ENCODE measurements at places on chromosomes 11 and 22.
A peak's percentile ranks its signal among the peaks of the same experiment; 100 is the strongest.

DNA sequence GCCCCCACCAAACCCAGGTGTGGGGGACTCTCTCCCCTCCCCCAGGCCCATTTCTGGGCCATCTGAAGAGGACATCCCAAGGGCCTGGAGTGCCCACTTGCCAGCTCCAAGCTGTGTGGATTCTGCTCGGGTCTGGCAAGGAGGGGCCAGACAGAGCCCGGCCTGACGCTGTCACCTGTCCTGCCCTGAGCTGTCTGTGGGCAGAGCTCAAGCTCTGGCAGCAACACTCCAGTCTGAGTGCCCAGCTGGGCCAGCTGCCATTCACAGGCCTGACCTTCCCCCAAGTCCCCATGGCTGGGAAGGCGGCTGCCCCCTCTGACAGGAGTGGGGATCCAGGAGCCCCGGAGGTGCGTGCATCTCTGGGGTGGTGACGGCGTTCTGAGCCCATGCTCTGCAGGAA lies 6.2 kb upstream of the PIM3 start:
- no peak for DNase-seq
- no peak overlapping the region for H3K27ac ChIP-seq
- peaks cover 7% of the 10 kb centered on the region for H3K4me1 ChIP-seq
- no peak overlapping the region for H3K4me3 ChIP-seq

- H3K4me3 ChIP-seq: no peak overlapping the region
- DNase-seq: no peak
- no peak overlapping the region for H3K27ac ChIP-seq
- H3K27me3 ChIP-seq: peaks cover 4% of the 10 kb centered on the region
Measured at GRCh38 chr11:6894097-6894496, 1.8 kb upstream of the OR2D2 start.

DNA sequence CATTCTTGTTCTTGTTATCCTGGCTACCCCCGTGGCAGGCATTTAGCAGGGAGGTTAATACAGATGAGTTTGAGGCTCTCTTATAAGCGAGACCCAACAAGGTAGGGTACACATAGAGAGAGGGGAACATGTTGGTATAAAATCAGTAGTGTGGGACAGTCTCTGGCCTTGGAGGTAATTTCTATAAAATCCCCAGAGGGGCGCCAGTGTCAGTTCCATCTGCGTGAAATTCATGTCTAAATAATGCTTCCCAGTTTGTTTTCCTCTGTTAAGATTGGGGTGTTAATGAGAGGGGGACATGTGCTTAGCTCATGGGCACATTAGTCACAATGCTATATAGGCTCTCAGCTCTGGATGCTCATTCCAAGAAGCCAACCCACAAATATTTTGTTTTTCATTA lies 150.7 kb downstream of the MYO18B start:
- peaks cover 24% of the 10 kb centered on the region for H3K27me3 ChIP-seq
- no peak overlapping the region for H3K27ac ChIP-seq
- no peak for DNase-seq
- H3K4me1 ChIP-seq: no peaks in the 10 kb centered on the region
- H3K36me3 ChIP-seq: no peaks in the 10 kb centered on the region

GRCh38 chr11:9789910-9790309 lies 126.0 kb downstream of the SWAP70 start:
- no peak overlapping the region for H3K27ac ChIP-seq
- peaks cover 3% of the 10 kb centered on the region for H3K36me3 ChIP-seq
- H3K4me1 ChIP-seq: no peaks in the 10 kb centered on the region
- DNase-seq: no peak
- H3K4me3 ChIP-seq: no peak overlapping the region
- no peaks in the 10 kb centered on the region for H3K27me3 ChIP-seq

GRCh38 chr22:41768430-41768829 lies 32.0 kb upstream of the CCDC134 start:
- peaks cover 2% of the 10 kb centered on the region for H3K4me1 ChIP-seq
- H3K27ac ChIP-seq: no peak overlapping the region
- H3K27me3 ChIP-seq: peaks cover 9% of the 10 kb centered on the region
- no peaks in the 10 kb centered on the region for H3K36me3 ChIP-seq
- DNase-seq: no peak

- H3K36me3 ChIP-seq: no peaks in the 10 kb centered on the region
- DNase-seq: no peak
- no peaks in the 10 kb centered on the region for H3K4me1 ChIP-seq
- no peak overlapping the region for H3K4me3 ChIP-seq
- H3K27ac ChIP-seq: no peak overlapping the region
- H3K27me3 ChIP-seq: peaks cover 5% of the 10 kb centered on the region
Measured at GRCh38 chr11:45563171-45563570, 102.3 kb downstream of the CHST1 start.

DNA sequence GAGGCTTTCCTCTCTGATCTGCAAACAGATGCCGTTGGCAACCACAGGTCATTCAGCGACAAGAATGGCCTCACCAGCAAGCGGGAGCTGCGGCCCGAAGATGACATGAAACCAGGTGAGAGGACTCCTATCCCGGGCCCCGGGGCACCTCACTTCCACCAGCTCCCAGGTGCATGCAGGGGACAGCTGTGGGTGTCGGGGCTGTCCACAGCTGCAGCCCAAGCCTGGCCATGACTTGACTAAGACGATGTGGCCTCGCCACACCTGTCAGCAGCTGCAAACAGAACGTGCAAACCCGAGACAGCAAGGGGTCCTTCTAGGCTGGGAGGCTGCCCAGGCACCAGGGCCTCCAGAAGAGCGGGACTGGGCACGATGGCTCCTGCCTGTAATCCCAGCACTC lies 3.6 kb downstream of the GAL start:
- peaks cover 91% of the 10 kb centered on the region for H3K27me3 ChIP-seq
- DNase-seq: no peak
- peaks cover 21% of the 10 kb centered on the region for H3K4me1 ChIP-seq
- no peak overlapping the region for H3K27ac ChIP-seq
- no peak overlapping the region for H3K4me3 ChIP-seq

GRCh38 chr11:77100166-77101042 lies 2.2 kb upstream of the OMP start:
- no peak overlapping the region for H3K27ac ChIP-seq
- no peak for DNase-seq
- no peak overlapping the region for H3K4me3 ChIP-seq

DNA sequence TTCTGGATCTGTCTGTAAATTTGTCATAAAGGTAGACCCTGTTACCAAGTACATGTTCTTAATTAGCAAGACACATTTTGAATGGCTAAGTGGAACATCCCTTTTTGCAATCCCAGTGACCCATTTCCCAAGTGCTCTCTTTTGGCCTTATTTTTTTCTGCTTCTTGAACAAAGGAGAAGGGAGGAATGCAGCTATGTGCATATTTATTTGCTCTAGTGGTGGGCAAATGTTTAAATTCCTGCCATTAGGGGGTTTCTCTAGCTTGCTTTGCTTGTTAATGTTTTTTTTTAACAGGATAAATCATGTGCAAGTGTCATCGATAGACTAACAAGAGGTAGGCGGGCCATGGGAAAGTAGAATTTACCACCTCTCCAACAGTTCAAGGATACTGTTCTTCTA lies 135.7 kb downstream of the COMMD9 start:
- no peaks in the 10 kb centered on the region for H3K36me3 ChIP-seq
- H3K27ac ChIP-seq: no peak overlapping the region
- H3K4me1 ChIP-seq: peaks cover 2% of the 10 kb centered on the region
- no peak for DNase-seq
- no peaks in the 10 kb centered on the region for H3K27me3 ChIP-seq

DNA sequence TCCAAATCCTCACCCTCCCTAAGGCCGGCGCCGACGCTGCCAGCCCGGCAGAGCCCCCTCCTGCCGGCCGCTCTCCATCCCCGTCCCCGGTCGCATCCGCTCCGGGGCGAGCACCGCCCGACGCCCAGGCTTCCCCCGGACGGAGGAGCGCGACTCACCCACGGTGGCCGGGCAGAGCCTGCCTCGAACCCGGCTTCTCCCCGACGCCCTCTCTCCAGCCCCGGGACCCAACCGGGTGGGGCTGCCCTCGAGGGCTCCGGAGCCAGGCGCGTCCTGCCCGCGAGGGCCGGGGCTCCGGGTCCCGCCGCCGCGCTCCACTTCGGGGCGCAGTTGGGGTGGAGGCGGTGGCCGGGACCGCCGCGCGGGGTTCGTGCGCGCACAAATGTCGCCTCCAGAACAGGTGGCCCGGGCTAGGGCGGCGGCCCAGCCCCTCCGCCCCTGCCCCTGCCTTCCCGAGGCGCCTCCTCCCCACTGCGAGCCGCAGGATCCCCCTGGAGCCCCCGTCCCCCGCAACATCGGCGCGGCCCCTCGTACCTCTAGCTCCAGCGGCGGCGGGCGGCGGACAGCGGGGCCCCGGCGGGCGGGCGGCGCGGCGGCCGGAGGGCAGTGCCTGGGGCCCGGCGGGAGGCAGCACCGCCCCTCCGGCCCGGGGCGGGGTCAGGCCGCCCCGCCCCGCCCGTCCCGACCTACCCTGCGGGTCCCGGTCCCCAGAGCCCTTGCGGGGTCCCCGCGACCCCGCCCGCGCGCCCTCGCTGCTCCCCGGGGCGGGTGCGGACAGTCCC lies at the start of gene A4GALT:
Gene A4GALT, minus strand, starts transcription at position 608 of the 782 bp plus-strand sequence. CDS start 26,919 bp downstream, outside the sequence.
- H3K27me3 ChIP-seq: peaks cover 94% of the 10 kb centered on the region
- peak; percentile 23 for DNase-seq
- peaks cover 17% of the 10 kb centered on the region for H3K4me1 ChIP-seq
- H3K4me3 ChIP-seq: peak within 1 kb of the TSS; percentile 38
- no peak within 1 kb of the TSS for H3K27ac ChIP-seq

DNA sequence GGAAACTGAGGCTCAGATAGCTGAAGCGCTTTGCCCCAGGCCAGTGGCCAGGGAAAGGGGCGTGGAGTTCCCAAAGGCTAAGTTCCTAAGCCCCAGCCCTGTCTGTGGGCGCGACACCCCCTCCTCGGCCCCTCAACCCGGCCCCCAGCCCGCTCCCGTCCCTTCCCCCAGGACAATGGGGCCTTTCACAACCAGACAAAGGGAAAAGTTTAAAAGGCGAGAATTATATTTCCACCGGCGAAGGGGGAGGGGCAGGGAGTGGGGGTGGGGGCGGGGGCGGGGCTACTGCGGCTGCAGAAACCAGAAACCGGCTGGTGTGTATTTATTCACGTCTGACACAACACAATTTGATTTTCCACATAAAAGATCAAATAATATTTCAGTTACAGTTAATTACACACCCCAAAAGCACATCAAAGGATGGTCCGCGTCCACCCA lies 192.1 kb downstream of the MN1 start:
- H3K36me3 ChIP-seq: no peaks in the 10 kb centered on the region
- H3K27ac ChIP-seq: no peak overlapping the region
- H3K4me1 ChIP-seq: no peaks in the 10 kb centered on the region

DNA sequence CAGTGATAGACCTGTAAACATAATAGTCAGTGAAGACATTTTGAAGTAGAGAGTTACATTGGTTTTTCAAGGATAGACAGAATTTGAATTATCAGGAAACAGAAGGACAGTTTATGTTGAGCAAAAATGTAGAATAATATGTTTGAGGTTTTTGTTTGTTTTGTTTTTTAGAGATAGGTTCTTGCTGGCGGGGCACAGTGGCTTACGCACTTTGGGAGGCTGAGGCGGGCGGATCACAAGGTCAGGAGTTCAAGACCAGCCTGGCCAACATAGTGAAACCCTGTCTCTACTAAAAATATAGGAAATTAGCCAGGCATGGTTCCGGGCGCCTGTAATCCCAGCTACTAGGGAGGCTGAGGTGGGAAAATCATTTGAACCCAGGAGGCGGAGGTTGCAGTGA lies 35.6 kb downstream of the BCL2L13 start:
- DNase-seq: no peak
- no peak overlapping the region for H3K4me3 ChIP-seq
- peaks cover 11% of the 10 kb centered on the region for H3K36me3 ChIP-seq
- H3K27me3 ChIP-seq: no peaks in the 10 kb centered on the region

DNA sequence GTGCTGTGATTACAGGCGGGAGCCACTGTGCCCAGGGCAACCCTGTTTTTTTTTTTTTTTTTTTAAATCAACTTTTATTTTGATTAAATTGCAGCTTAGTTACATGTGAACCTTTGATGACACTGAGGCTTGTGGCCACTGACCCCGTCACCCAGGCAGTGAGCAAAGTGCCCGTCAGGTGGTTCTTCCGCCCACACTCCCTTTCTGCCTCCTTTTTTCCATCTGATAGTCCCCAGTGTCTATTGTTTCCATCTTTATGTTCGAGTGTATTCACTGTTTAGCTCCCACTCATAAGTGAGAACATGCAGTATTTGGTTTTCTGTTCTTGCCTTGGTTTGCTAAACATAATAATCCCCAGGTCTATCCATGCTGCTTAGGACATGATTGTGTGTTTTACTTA lies 110.9 kb upstream of the GRK3 start:
- no peak overlapping the region for H3K4me3 ChIP-seq
- no peaks in the 10 kb centered on the region for H3K27me3 ChIP-seq
- peaks cover 35% of the 10 kb centered on the region for H3K36me3 ChIP-seq
- no peak for DNase-seq
- H3K27ac ChIP-seq: no peak overlapping the region

DNA sequence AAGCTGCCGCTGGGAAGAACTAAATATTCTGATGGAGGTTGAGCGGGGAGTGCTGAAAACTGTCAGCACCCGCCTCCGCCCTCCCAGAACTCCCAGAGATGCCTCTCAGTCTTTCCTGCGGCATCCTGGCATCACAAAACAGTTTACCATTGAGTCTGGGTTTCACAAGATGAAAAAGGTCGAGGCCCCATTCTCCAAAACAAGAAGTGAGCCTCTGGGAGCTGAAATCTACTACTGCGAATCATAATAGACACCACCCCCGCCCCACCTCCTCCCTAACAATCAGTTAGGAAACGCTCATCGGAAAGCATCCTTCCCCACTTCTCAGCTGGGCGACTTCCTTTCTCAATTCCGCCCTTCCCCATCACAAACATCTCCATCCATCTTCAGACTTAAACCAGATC lies 1.0 kb downstream of the SUN2 start:
- H3K36me3 ChIP-seq: peaks cover 60% of the 10 kb centered on the region
- H3K4me3 ChIP-seq: peak overlapping the region; percentile 89
- H3K27ac ChIP-seq: peak overlapping the region; percentile 100
- H3K4me1 ChIP-seq: peaks cover 71% of the 10 kb centered on the region

DNA sequence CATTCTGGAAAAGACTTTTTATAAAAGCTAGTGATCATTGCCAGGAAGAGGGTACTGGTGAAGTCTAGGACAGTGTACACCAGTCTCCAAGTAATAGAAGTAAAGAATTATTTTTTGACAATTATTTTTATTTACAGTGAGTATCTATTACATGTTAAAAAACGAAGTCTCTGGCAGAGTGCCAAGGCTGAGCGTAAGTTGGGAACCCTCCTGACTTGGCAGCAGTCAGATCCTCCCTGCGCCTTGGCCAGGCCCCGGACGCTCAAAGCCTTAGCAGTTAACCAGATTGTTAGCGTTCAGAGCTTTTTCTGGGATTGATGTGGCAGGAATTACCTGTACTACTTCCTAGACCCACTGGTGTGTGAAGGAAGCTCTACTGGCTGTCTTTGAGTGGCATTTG lies 38.1 kb upstream of the CTTN start:
- no peak for DNase-seq
- no peak overlapping the region for H3K27ac ChIP-seq
- peaks cover 5% of the 10 kb centered on the region for H3K27me3 ChIP-seq
- H3K4me3 ChIP-seq: no peak overlapping the region
- H3K4me1 ChIP-seq: peaks cover 14% of the 10 kb centered on the region
